ENCODE measurements at places on chromosomes 16 and 17. TPM values are rescaled to one million over a fixed set of nuclear protein-coding genes. Genes with fewer than 3 reads are reported as not detected.

The HOXB3 gene
- total RNA-seq = 0.36 TPM

The ASB16 gene
- not detected for total RNA-seq

The PLXDC1 gene
- not detected for total RNA-seq

The YBX2 gene
- 1.1 TPM for total RNA-seq

The MPP3 gene
- total RNA-seq = 10.0 TPM

The TRIM16 gene
- total RNA-seq = 109 TPM

The C17orf50 gene
- not detected for total RNA-seq

The PRR35 gene
- under 0.01 TPM for total RNA-seq

The ERN2 gene
- 1.6 TPM for total RNA-seq

The OR3A2 gene
- total RNA-seq = not detected

The ALOX12 gene
- under 0.01 TPM for total RNA-seq

The MYL11 gene
- total RNA-seq = not detected

The SPN gene
- total RNA-seq = not detected

The C1QBP gene
- 221 TPM for total RNA-seq

The CLEC19A gene
- total RNA-seq = not detected

The WWOX gene
- total RNA-seq = 21.7 TPM

The CD19 gene
- total RNA-seq = not detected

The CHD9NB gene
- 1.1 TPM for total RNA-seq

The C16orf74 gene
- total RNA-seq = 51.1 TPM

The MLST8 gene
- 25.3 TPM for total RNA-seq

The EIF4A3 gene
- total RNA-seq = 82.4 TPM

The SPATA32 gene
- not detected for total RNA-seq

The TTYH2 gene
- total RNA-seq = 3.8 TPM

The TBC1D3G gene
- total RNA-seq = not detected

The HSPB9 gene
- total RNA-seq = not detected

The PRSS27 gene
- 1.9 TPM for total RNA-seq

The SREBF1 gene
- total RNA-seq = 53.0 TPM

The CSH1 gene
- total RNA-seq = not detected

The HCRT gene
- total RNA-seq = not detected

The PDE6G gene
- 0.21 TPM for total RNA-seq

The AANAT gene
- total RNA-seq = not detected

The CX3CL1 gene
- under 0.01 TPM for total RNA-seq

Measured in nasal cavity respiratory epithelium epithelial cell of viscerocranial mucosa (primary cell).